ENCODE measurements at places on chromosomes 2 and 18.

DNA sequence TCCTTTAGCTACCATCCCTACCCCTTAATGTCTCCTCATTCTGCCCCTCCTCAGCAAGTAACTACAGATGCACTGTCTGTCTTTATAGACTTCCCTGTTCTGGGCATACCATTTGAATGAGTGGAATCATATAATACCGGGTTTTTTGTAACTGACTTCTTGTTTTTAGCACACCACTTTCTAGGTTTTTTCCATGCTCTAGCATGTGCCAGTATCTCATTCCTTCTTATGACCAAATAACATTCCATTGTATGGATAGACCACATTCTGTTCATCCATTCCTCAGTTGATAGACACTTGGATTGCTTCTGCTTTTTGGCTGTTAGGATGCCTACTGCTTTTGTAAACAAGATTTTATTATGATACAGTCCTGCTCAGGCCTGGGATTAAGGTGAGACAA lies 154.7 kb downstream of the TSN start:
- no peak for DNase-seq

DNA sequence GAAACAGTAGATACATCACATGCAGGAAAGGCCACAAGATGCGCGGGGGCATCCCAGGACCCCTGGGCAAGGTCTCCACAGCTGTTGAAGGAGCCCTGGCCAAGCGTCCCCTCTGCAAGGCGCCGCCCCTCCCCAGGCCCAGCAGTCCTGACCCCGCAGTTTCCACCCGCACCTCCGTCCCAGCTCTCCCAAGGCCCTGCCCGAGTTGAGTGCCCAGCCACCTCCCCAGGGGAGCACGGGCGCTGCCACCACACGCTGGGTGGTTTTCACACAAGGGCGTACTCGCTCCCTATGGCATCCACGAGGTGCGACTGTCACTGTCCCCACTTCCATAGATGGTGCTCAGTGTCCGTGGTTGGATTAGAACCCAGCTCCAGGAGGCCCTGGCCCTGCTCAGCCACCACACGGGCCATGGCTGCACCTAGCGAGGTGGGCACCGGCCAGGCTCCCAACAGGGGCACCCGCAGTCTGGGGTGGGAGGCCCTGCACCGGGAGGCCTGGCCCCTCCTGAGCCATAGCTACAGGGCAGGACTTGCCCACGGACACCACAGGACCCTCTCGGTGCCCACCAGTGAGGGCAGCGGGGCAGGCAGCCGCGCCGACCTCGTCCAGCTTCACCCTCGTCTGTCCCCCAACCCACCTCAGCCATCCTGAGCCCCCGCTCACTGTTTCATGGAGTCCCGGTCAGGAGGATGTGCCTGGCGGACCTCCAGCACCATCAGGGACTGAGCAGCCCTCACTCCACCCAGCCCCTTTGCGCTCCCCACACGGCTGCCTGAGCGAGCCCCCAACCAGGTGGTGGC lies 36.0 kb downstream of the KIF1A start:
- no peak for DNase-seq

DNA sequence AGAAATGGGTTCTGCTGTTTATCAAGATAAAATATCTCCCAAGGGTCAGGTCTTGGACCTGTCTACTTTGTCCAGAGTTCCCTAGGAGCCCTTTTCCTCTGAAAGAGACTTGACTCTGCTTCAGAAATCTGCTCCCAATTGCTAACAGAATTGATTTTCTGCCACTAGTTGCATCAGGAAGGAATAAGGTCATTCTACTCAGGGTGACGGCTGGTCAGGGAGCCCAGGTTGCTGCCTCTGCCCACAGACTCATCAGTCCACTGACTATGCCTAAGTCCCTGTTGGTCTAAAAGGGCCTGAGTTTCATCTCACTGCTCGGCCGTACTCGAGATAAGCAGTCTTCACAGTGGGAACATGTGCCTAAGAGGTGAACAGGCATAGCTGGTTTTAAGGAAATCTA lies 61.2 kb downstream of the EVA1A start:
- DNase-seq: no peak

- DNase-seq: no peak
Observed at GRCh38 chr2:71736091-71736861, 282.9 kb downstream of the DYSF start.

DNA sequence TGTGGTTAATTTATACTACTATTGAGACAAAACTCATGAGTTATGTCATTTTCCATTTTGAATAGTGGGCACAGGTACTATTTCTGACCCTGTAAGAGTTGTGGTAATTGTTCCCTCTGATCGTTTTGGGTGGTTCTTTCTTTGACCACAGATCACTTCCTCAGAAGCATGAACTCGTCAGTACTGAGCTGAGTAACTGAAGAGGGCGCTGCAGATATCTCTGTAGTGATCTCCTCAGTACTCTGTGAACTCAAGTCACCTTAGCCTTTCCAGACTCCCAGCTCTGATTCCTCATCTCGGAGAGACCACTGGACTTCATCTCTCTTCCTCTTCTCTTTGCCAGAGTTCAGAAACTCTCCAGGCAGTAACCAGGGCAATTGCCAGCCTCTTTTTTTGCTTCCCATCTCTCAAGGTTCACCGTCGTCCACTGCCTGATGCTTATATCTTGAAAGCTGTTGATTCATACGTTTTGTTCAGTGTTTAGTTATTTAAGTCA lies 9.4 kb upstream of the IL1RL1 start:
- no peak for DNase-seq

DNA sequence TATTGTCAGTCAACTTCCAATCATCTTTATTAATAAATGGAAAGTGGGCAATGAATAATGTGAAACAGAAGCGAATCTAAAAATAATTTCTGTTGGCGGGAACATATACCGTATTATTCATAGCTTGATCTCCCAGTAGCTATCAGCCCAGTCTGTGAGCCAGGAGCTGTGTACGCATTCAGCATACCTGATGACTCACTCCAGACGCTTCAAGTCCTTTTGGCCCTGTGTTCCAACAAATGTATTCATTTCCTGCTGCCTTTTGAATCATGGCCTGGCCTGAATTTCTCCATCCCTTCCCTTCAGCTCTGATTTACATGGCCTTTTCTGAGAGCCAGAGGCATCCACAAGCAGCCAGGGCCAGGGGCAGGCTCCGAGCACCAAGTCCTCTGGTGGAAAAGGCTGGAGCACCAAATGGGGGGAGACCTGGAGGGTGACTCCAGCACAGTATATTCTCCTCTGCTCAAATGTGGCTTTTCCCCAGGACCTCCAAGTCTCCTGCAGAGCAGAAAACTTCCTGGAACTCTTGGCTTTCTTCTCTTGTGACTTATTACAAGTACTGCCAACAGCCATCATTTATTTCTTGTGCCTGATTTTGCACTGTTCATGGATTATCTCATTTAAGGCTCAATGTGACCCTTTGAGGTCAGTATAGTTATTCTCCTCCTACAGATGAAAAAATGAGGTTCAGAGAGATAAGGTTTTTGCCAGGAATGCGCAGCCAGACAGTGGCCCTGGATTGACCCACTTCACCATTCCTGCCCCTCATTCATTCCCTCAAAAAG lies 108.7 kb downstream of the EN1 start:
- no peak for DNase-seq

- DNase-seq: no peak
Observed at GRCh38 chr2:241768850-241769249, 7.8 kb upstream of the GAL3ST2 start.

- DNase-seq: no peak
Observed at GRCh38 chr2:222052934-222053367, 245.8 kb downstream of the PAX3 start.

- no peak for DNase-seq
Observed at GRCh38 chr2:198309673-198310280, 505.4 kb downstream of the PLCL1 start.

- DNase-seq: no peak
Observed at GRCh38 chr2:226080334-226080733, 680.8 kb downstream of the NYAP2 start.

DNA sequence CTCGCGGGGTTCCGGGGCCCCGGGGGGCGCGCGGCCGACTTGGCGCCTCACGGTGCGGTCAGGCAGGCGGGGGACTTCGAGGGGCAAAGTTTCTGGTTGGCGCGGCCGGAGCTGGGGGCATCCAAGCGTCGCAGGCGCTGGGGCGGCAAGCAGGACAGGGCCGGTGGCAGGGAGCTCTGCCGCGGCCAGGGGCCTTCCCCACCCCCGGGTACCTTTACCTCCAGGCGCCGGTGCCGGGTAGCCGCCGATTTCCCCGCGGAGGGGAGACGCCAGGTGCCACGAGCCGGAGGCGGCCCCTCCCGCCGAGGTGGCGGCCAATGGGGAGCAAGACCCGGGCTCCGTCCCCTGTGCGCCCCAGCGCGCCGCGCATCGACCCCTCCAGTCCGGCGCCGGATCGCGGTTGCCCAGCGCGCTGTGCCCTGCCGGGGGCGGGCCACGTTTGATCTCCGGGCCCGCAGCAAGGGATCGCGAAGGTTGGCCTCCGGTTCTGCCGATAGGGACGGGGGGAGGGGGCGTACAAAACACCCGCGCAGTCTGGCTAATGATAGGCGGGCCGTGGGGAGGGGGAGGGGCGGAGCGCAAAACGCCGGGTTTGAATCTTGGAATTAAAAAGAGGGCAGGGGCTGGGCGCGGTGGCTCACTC lies at the start of gene ST8SIA5:
TSS of gene ST8SIA5 (minus strand) at position 495 of the 643 bp plus-strand sequence. CDS start 545 bp downstream, outside the sequence.
- no peak for DNase-seq

DNA sequence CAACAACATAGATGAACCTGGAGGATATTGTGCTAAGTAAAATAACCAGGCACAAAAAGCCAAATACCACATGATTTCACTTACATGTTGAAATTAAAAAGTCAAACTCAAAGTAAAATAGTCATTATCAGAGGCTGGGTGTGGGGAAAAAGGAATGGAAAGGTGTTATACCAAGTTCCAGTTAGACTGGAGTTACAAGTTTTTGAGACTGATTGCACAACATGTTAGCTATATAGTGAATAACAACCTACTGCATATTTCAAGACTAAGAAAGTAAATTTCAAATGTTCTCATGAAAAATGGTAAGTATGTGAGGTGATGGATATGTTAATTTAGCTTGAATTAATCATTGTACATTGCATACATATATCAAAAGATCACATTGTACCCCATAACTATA lies 116.8 kb upstream of the HNMT start:
- no peak for DNase-seq

GRCh38 chr2:104332731-104333130 lies 521.2 kb upstream of the POU3F3 start:
- no peak for DNase-seq

DNA sequence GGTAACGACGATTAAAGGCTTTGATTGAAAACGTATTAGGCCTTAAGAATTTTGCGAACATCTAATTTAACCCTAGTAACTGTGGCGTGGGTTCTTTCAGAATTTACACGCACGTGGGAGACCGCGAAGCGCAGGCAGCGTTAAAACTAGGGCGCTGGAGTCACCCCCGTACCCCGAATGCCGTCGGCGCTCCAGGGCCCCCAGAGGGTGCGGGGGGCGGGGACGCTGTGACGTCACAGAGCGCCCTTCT lies 673 bp upstream of the SMCHD1 start:
- no peak for DNase-seq

DNA sequence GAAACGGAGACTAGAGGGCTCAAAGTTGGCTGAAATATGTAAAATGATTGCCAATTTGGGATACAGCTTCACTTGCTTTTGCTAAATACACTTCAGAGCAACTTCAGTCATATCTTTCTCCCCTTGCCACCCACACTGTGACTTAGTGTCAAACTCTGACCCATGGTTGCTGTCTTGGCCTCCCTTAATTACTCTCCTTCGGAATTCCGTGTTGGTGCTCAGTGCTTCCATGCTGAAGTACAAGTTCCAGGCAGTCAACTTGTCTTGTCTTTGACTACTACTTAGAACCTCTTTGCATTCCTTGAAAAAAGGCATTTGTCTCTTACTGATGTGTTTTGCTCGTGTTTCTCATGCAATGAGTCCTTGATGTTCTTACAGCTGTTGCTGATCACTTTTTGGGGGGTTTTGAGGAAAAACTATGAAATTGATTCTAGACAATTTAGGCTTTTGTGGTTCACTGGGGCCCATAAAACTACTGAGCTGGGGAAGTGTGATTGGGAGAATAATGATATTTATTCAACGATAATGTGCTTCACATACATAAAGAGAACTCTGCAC lies 146.0 kb downstream of the UBE2E3 start:
- no peak for DNase-seq

DNA sequence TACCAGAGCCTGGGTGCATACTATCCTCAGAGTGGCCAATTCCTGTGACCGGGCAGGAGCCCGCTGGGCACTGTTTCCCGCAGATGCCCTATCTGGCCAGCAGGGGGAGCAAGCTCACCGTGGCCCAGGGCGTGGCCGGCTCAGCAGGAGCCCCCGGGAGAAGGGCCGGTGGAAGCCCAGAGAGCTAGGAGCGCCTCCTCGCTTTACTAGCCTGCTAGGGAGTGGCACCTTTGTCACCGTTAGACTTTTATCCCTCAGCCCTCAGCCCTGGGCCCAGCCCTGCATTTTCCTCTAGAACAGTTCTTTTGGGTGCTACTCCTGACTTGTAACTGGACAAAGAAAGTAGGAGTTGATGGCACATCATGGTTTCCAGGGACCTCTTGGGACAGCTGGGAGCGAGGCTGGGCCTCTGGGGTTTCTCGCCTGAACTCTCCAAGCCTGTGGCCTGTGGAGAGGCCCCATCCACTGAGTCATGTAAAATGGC lies 24.0 kb downstream of the TMEM177 start:
- peak; percentile 1 for DNase-seq

DNA sequence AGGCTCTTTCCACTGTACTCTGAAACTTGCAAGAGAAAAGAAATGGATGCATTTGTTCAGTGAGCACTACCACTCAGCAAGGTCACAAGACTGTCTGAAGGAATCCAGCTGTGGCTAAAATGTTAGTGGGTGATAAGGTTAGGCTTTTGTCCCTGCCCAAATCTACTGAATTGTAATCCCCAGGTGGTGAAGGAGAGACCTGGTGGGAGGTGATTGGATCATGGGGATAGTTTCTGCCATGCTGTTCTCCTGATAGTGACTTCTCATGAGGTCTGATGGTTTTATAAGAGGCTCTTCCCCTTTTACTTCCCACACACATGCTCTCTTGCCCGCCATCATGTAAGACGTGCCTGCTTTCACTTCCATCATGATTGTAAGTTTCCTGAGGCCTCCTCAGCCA lies 68.2 kb downstream of the ZNF385B start:
- DNase-seq: no peak

- DNase-seq: no peak
Observed at GRCh38 chr2:123128951-123129350, 896.1 kb upstream of the CNTNAP5 start.

DNA sequence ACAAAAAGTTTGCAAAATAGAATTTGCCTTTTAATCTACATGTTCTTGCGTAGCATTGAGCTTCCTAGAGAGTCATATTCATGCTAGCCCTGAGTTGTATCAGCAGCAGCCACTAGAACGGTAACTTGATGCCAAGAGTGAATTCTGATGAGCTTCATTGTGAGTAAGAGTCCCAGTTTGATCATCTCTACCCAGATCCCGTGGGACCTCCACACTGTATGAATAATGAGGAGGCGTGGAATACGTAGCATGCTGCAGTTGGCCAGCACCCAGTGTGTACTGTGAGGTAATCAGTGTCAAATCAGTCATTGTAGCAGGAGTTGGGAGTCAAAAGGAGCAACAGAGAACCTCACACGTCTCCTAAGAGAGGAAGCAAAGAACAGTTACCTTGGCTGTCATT lies 197.9 kb downstream of the NEDD4L start:
- peak; percentile 81 for DNase-seq

Data from NCI-H187 treated with DMSO at 0.1 percent for 48 hours (cell line).